ENCODE measurements at places on chromosomes 3 and 15.

GRCh38 chr3:138114988-138115971 is at the start of gene DZIP1L:
Gene DZIP1L (minus strand): TSS chr3:138115608. CDS start chr3:138103971, 11,637 bp downstream.
- no peak for DNase-seq

DNA sequence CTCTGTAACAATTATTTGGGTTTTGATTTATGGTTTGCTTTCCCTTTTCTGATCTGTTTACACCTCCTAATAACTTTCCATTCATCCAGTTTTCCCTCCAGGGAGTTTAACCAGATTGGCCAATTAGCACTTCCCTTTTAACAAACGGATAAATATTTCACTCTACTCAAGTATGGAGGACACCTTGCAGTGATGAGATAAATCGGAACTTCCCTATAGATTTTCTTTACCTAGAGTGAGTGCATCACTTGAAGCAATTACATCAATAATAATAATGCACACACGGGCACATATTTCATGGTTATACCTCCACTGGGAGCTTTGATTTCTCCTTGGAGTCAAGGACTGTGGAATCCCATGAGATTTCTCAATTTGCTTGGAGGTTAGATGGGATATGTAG is 239.1 kb upstream of the CFAP20DC start:
- DNase-seq: no peak

DNA sequence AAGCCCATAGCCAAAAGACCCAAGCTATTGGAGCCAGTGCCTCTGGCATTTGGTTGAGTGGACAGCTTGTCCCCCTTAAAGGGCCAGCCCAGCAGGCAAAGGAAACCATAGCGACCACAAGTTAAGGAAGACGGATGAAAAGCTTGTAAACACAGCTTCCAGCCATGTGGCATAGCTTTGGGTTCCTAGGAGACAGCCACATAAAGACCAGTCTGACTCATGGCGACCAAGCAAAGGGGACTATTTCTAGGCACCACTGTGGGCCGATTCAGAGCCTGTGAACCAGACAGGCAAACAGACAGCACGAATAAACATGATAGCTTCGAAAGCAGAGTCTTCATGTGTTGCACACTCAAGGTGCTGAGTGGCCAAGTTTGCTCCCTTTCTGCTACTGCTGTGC is 30.5 kb upstream of the SRGAP3 start:
- no peak for DNase-seq

- DNase-seq: no peak
Measured at GRCh38 chr15:42282344-42282743, 9.1 kb upstream of the TMEM87A start.

- DNase-seq: no peak
Measured at GRCh38 chr3:184941408-184941807, 129.4 kb downstream of the VPS8 start.

GRCh38 chr3:185207931-185208746 is 45.7 kb downstream of the EHHADH start:
- no peak for DNase-seq

- no peak for DNase-seq
Measured at GRCh38 chr3:126718561-126719445, 14.8 kb downstream of the CHCHD6 start.

DNA sequence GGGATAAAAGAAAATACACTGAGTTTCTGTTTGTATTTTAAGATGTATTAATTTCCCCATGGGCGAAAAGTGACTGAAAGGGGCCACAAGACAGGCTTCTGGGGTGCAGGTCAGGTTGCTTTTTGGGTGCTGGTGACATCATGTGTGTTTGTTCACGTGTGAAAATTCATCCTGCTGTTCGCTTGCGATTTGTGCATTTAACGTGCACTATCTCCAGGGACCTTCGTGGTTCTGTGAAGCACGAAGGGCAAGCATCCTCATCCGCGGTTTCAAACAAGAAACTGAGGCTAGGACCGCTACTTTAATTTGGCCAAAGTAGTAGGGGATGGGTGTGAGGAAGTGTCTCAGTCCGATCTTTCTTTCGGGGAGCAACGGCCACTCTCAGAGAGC is 1.6 kb upstream of the SMAD6 start:
- no peak for DNase-seq

GRCh38 chr3:97979610-97980009 is 7.4 kb upstream of the RIOX2 start:
- DNase-seq: no peak

- DNase-seq: no peak
Measured at GRCh38 chr3:155242342-155242741, 51.1 kb downstream of the STRIT1 start.
